ENCODE measurements at places on chromosomes 5 and 9. TPM values are rescaled to one million over a fixed set of nuclear protein-coding genes. Genes with fewer than 3 reads are reported as not detected.

DNA sequence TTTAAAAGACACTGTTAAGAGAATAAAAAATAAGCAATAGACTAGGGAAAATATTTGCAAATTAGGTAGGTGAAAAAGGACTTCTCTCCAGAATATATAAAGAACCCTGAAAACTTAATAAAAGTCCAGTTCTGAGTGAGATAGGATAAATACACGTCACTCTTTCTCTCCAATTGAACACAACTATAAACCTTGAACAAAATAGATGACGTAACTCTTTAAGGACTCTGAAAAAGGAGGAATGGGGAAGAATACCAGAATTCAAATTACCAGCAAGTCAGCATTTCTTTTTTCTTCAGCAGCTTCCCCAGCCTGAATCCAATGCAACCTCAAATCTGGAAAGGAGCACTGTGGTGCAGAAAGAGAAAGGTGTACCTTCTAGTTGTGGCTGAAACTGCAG is 6.8 kb upstream of the WDR41 start:
- DNase-seq, result no peak

DNA sequence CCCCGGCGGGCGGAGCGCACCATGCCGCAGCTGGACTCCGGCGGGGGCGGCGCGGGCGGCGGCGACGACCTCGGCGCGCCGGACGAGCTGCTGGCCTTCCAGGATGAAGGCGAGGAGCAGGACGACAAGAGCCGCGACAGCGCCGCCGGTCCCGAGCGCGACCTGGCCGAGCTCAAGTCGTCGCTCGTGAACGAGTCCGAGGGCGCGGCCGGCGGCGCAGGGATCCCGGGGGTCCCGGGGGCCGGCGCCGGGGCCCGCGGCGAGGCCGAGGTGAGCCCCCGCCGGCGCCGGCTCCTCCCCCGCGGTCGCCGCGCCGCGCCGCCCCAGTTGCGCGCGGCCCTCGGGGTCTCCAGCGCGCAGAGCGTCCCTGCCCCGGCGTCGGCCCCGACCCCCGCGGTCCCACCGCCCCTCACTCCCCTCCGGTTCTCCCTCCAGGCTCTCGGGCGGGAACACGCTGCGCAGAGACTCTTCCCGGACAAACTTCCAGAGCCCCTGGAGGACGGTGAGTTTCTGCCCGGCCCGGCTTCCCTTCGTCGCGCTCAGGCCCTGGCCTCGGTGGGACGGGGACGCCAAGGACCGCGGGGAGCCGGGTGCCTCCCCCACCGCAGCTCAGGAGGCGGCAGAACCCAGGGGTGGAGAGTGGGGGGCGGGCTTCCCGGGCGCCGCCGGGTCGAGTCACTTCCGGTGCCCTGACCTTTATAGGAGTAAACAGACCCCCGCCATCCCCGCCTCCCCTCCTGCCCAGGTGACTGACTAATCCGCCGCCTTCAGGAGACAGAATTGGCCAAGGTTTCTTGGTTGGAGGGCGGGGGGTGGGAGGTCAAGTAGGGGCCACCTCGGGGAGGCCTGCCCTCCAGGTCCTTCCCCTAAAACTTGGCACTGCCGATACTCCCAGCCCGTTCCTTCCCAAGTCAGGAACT is 665 bp downstream of the TCF7 start:
- no peak for DNase-seq

DNA sequence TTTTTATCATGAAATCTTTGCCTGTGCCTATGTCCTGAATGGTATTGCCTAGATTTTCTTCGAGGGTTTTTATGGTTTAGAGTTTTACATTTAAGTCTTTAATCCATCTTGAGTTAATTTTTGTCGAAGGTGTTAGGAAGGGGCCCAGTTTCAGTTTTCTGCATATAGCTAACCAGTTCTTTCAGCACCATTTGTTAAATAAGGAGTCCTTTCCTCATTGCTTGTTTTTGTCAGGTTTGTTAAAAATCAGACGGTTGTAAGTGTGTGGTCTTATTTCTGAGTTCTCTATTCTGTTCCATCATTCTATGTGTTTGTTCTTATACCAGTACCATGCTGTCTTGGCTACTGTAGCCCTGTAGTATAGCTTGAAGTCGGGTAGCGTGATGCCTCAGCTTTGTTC is 55.9 kb downstream of the YTHDC2 start:
- no peak for DNase-seq

GRCh38 chr9:101173907-101174306 is 145.4 kb downstream of the PLPPR1 start:
- DNase-seq, result no peak

HSD17B3 gene
- not detected for total RNA-seq

DNA sequence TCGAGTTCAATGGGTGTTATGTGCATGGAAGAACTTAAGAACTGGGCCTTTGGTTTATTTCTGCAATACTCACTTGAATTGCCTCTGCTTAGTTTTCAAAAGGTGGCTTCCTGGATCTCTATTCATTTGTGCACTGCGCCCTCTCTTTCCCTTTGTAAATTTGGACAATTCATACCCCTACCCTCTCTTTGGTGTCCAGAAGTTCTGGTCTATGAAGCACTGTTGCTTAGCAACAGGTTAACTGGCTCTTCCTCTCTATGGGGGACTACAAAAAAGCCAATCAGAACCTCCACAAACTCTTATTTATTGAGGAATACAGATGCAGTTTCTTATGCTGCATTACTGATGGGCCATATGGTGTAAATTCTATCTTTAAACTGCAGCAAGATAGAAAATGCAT is 13.5 kb upstream of the FAM120A start:
- DNase-seq, result no peak

GRCh38 chr5:16152601-16153568 is 26.7 kb downstream of the MARCHF11 start:
- no peak for DNase-seq

KCNT1 gene
- not detected for total RNA-seq

GFI1B gene
- total RNA-seq, result not detected

- DNase-seq, result no peak
These were observed 432.8 kb downstream of the IRX1 start for GRCh38 chr5:4028384-4028783.

GRCh38 chr5:111935835-111936234 is 178.8 kb upstream of the NREP start:
- DNase-seq, result no peak

GRCh38 chr5:34439601-34440000 is 216.5 kb upstream of the RAI14 start:
- DNase-seq, result no peak

DNA sequence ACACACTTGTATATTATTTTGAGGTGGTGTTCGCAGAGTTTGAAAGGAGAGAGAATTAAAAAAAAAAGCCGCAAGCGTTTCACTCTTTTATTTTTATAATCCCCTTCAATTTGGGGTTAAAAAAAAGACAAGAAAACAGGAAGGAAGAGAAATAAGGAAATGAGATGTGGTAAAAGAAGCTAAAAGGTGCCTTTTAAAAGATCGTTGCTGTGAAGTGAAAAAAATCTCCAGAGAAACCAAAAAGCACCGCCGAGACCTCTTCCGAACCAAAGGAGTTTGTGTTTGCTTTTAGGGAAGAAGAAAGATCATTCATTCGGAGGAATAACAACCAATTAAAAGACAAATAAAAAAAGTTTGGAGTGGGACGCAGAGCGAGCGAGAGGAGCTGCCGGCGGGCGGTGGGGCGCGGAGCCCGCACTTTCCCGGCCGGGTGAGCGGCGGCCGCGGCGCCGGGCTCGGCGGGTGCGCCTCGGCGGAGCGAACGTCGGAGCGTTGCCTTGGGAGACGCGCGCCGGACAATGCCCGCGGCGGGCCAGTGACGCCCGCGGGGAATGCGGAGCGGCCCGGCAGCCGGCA is 355 bp downstream of the TLE4 start:
- no peak for DNase-seq

ACOT12 gene
- total RNA-seq, result not detected

DNA sequence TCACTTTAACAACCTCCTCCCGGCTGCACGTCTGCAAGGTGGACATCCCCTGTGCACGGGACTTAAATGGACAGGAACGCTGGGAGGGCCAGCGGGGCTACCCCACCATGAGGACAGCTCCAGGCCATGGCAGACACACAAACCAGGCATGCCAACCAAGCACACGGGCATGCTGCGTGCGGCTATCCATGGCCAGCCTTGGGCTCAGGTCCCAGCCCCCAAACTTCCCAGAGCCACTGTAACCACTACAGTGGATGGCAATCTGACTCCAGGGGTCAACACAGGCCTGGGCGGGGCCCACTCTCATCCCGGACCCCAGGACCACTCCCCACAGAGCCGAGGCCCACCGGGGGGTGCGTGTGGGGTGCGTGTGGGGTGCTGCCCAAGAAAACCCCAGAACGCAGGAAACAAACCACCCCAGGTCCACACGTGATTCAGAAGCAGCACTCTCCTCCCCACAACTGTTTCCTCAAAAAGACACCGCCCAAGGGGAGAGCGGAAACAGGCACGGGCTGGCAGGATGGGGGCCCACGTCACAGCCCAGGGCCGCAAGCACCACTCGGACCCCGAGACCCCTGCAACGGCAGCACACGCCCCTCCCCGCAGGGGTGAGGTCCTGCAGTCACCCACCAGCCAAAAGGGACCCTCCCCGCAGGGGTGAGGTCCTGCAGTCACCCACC is 7.4 kb downstream of the SLC12A7 start:
- peak; percentile 65 for DNase-seq

DNA sequence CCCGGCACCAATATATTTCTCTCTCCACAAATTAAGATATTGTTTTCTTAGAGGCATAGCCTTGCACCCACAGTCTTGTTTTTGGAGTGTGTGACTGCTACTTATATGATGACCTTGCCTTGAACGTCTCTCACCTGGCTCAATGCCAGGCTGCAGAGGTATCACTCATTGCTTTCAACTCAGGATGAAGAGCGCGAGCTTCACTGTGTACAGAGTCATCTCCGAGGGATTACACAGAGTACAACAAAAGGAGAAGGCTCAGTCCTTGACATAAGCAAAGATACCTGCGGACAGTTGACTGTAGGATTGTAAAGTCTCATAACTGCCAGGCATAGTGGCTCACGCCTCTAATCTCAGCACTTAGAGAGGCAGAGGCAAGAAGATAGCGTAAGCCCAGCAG is 53.8 kb downstream of the CD180 start:
- no peak for DNase-seq

PCDHGB1 gene
- total RNA-seq, result 0.48 TPM

GRCh38 chr5:180591311-180591887 is at the start of gene SCGB3A1:
Gene SCGB3A1 (minus strand): TSS chr5:180591499. CDS start chr5:180591462, 37 bp downstream.
- no peak for DNase-seq

GRCh38 chr5:150406723-150407095 is 6.0 kb downstream of the CD74 start:
- no peak for DNase-seq

- no peak for DNase-seq
These were observed 4.1 kb downstream of the TRIO start for GRCh38 chr5:14147210-14147609.

- peak; percentile 14 for DNase-seq
These were observed 134.7 kb upstream of the DMRT1 start for GRCh38 chr9:706606-707459.

CDX1 gene
- total RNA-seq, result not detected

DNA sequence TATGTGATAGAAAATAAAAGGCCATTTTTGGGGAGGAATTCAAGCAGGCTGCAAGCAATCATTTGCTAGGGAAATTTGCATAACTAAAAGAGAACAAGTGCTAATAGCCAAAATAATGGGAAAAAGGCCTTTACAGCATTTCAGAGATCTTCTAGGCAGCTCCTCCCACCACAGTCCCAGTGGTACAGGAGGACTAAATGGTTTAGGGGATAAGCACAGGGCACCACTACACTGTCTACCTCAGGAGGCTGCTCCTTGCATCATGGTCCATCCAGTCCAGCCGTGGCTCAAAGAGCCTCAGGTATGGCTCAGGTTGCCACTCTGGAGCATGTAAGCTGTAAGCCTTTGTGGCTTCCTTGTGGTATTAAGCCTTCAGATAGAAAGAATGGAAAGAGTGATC is 485.6 kb downstream of the PDE4D start:
- no peak for DNase-seq

Data from activated T-helper 2 cell treated with anti-CD3 and anti-CD28 coated beads, Interferon-gamma antibody, Interleukin-2, Interleukin-4, amounts not matched to agents 10 μg/mL and 5 μg/mL and 100 μg/mL, durations not matched to agents 14 hours and 24 hours and 36 hours (primary cell).